HFFc6 (cell line): ENCODE measurements at places on chromosomes 16 and 17.

- peaks cover 5% of the 10 kb centered on the region; the same call in 1 of the 2 replicates for H3K36me3 ChIP-seq
- no peak for DNase-seq
- H3K27ac ChIP-seq = no peak overlapping the region
- H3K27me3 ChIP-seq = no peaks in the 10 kb centered on the region; the same call in 1 of the 2 replicates
Measured at GRCh38 chr16:79288066-79288465, 312.5 kb downstream of the MAF start.

- H3K36me3 ChIP-seq = peaks cover 17% of the 10 kb centered on the region
- peaks cover 75% of the 10 kb centered on the region for H3K4me1 ChIP-seq
- no peak overlapping the region for H3K4me3 ChIP-seq
- no peaks in the 10 kb centered on the region for H3K27me3 ChIP-seq
Measured at GRCh38 chr16:81521141-81521626, 76.6 kb downstream of the CMIP start.

DNA sequence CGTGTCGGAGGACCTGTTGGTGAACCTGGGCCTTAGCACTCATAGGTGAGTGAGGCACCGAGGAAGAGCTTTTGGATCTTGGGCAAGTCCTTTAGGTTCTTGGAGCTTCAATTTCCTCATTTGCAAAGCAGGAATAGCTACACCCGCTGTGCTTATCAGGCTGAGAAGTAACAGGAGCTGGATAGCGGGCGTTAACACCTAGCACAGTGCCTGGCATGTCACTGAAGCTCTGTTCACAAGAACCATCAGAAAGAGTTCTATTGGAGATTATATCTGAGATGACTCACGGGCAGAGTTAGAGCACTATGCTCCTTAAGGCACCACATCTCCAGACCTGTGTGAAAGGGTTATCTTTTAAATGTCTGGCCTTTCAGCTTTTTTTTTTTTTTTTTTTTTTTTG is 12.8 kb downstream of the MEOX1 start:
- peaks cover 5% of the 10 kb centered on the region for H3K27me3 ChIP-seq
- no peaks in the 10 kb centered on the region for H3K36me3 ChIP-seq
- no peak overlapping the region for H3K27ac ChIP-seq
- H3K4me3 ChIP-seq = no peak overlapping the region
- peaks cover 4% of the 10 kb centered on the region; the same call in 1 of the 2 replicates for H3K4me1 ChIP-seq

DNA sequence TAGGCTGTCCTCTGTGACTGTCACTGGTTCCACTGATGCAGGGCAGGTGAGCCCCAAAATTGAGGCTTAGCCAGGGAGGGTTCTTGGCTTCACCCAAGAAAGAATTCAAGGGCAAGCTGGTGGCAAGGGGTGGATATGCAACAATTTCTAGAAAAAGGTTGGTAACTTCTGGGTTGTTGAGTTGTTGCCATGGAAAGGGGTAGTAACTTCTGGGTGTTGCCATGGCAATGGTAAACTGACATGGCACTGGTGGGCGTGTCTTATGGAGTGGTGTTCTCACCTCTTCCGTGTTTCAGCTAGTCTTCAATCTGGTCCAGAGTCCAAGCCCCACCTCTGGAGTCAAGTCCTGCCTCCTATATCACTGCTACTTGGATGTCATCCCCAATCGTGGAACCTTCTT is 9.5 kb upstream of the GUCY2D start:
- no peak overlapping the region for H3K4me3 ChIP-seq
- no peak overlapping the region for H3K27ac ChIP-seq
- peak; percentile 18 for DNase-seq
- H3K27me3 ChIP-seq = peaks cover 9% of the 10 kb centered on the region; the same call in 1 of the 2 replicates

DNA sequence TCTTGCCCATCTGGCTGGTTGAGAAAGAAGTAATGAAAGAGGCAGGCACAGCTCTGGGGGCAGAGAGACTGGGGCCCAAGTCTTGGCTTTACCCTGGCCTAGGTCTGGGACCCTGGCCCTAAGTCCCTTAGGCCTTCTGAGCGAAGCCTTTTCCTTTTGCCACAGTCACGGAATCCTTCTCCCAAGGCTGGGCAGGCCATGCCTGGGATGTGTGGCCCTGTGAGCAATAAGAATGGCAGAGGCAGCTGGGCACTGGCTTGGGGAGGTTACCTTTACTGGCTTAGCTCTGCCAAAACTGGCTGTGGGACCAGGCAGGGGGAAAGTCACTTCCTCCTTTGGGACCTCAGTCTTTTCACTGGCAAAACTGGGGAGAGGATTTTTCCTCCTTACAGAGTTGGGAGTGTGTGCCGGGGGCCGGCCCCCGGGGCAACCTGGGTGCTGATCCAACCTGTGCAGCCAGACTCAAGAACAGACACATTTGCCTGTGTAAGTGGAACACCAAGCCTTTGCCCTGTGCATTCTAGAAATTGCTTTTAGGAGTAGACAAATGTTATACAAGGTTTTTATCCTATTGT is 12.9 kb downstream of the FOXF1 start:
- H3K4me3 ChIP-seq = no peak overlapping the region
- no peak overlapping the region for H3K27ac ChIP-seq
- peaks cover 16% of the 10 kb centered on the region for H3K4me1 ChIP-seq
- H3K36me3 ChIP-seq = peaks cover 6% of the 10 kb centered on the region; the same call in 1 of the 2 replicates

DNA sequence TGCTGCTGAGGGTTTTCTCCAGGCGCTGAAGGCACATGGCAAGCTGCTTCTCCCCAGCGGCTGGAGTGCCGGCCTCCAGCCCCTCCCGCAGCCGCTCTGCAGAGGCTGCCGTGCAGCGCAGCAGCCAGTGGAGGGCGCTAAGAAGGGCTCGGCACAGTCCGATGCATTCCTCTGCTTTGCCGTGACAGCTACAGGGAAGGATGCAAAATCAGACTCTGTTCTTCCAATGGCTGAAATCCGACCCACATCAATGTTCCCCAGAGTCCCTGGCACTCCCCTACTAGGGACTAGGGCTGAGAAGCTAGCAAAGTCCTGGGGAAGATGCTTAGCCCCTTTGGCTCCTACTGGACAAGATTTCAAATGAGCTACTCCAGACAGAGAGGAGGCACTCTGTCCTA is 19.0 kb downstream of the MED24 start:
- peaks cover 1% of the 10 kb centered on the region for H3K27me3 ChIP-seq
- no peak for DNase-seq
- H3K36me3 ChIP-seq = no peaks in the 10 kb centered on the region; the same call in 1 of the 2 replicates
- no peak overlapping the region for H3K27ac ChIP-seq

- H3K4me1 ChIP-seq = peaks cover 51% of the 10 kb centered on the region
- H3K4me3 ChIP-seq = no peak overlapping the region
- H3K27me3 ChIP-seq = peaks cover 2% of the 10 kb centered on the region
Measured at GRCh38 chr16:85231959-85232358, 119.7 kb upstream of the CIBAR2 start.

GRCh38 chr17:82242977-82243647 is 14.3 kb downstream of the SLC16A3 start:
- H3K36me3 ChIP-seq = peaks cover 50% of the 10 kb centered on the region
- H3K4me3 ChIP-seq = peak overlapping the region; percentile 2; the same call in 1 of the 2 replicates
- H3K27ac ChIP-seq = peak overlapping the region; percentile 25
- peaks cover 82% of the 10 kb centered on the region for H3K27me3 ChIP-seq
- peak; percentile 68 for DNase-seq

GRCh38 chr16:73047536-73048291 is at the start of gene ZFHX3:
Gene ZFHX3, minus strand, starts transcription at chr16:73048128. Its CDS starts 87,983 bp downstream, at chr16:72960145.
- peak within 1 kb of the TSS; percentile 93 for H3K27ac ChIP-seq
- H3K36me3 ChIP-seq = no peaks in the 10 kb centered on the region
- H3K27me3 ChIP-seq = no peaks in the 10 kb centered on the region
- peaks cover 48% of the 10 kb centered on the region for H3K4me1 ChIP-seq
- peak within 1 kb of the TSS; percentile 91 for H3K4me3 ChIP-seq

- peaks cover 17% of the 10 kb centered on the region for H3K36me3 ChIP-seq
- H3K4me3 ChIP-seq = no peak overlapping the region
- H3K27ac ChIP-seq = no peak overlapping the region
- peaks cover 26% of the 10 kb centered on the region for H3K4me1 ChIP-seq
Measured at GRCh38 chr17:76678330-76678729, 32.4 kb downstream of the MXRA7 start.

- DNase-seq = peak; percentile 31
- H3K4me3 ChIP-seq = no peak overlapping the region
- H3K27me3 ChIP-seq = peaks cover 5% of the 10 kb centered on the region
- H3K36me3 ChIP-seq = no peaks in the 10 kb centered on the region
- H3K4me1 ChIP-seq = peaks cover 30% of the 10 kb centered on the region
Measured at GRCh38 chr17:78598013-78598471, 20.8 kb upstream of the DNAH17 start.

DNA sequence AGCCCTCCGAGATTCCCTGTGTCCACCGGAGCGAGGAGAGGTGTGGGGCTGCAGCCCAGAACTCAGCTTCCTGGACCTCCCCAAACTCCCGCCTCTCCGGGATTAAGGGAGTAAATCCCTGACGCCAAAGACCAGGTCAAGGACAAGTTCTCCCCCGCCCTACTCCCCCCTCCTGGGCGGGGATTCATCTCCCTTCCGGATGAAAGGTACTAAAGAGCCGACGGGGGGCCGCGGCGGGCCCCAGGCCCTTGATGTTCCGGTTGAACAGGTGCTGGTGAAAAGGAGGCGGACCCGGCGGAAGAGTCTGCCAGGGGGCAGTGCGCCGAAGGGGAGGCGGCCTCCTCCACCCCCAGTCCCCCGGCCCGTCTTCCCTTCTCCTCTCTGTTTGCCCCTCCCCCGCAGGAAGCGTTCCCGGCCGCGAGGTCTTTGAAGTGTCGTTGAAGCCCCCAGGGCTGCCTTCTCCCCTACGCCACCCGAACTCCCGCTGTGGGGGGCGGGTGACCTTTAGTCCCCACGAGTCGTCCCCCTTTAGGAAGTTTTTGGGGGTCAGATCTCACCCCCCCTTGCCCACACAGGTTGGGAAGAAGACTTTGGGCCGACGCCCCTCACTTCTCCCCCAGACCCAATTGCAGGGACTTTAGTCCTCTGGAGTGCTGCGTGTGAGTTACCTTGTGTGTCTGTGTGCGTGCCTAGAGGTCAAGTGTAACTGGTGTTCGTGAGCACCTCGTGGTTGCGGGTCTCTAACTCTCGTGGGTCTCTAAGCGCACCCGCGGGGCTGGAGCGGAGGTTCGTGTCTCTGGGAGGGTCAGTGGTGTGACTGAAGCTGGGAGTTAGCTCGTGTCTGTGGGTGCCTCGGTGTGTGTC is 1.1 kb upstream of the MLLT6 start:
- peaks cover 2% of the 10 kb centered on the region for H3K27me3 ChIP-seq
- H3K27ac ChIP-seq = peak overlapping the region; percentile 90
- peak overlapping the region; percentile 91 for H3K4me3 ChIP-seq
- H3K36me3 ChIP-seq = no peaks in the 10 kb centered on the region; the same call in 1 of the 2 replicates
- peaks cover 54% of the 10 kb centered on the region for H3K4me1 ChIP-seq

- H3K4me3 ChIP-seq = no peak overlapping the region
- no peak overlapping the region for H3K27ac ChIP-seq
- DNase-seq = no peak
- H3K4me1 ChIP-seq = no peaks in the 10 kb centered on the region
- H3K27me3 ChIP-seq = peaks cover 5% of the 10 kb centered on the region
Measured at GRCh38 chr16:85424260-85425073, 188.7 kb upstream of the GSE1 start.

DNA sequence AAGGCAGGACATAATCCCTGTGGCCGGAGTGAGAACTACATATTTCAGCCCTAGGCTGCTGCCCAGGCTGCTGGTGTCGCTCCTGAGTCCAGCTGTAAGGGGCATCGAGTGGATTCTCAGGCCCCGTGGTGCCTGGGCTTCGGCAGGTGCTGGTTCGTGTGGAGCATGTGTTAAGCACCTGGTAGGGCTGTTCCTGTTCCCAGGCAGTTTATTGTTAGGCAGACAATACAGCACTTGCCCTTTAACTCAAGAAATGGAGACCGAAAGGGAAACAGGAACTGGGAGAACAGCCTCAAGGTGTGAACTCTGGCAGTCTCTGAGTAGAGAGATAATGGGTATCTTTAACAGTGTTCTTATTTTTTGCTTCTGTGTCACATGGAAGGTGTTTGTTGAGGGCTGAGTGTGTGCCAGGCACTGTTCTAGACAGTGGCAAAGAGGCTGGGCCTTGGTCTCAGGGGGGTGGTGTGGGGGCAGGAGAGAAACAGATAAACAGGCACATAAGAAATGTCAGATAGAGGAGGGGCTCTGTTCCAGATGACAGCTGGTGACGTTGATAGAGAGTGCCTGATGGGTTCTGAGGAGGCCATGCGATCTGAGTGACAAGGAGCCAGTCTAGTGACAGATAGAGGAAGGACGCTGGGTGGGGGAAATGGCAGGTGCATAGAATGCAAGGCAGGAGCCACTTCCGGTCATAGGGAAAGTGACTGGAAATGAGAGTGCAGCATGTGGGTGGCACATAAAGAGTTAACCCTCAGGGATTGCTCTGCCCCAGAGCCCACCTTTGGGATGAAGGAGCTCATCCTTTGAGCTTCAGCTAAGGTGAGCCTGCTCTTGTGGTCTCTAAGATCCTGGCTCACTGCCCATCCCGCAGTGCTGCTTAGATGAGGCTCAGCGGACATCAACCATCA is 33.8 kb downstream of the EPN2 start:
- no peak overlapping the region for H3K27ac ChIP-seq
- DNase-seq = no peak
- peaks cover 58% of the 10 kb centered on the region for H3K4me1 ChIP-seq
- H3K36me3 ChIP-seq = no peaks in the 10 kb centered on the region; the same call in 1 of the 2 replicates
- H3K4me3 ChIP-seq = no peak overlapping the region
- no peaks in the 10 kb centered on the region for H3K27me3 ChIP-seq

- DNase-seq = no peak
- no peak overlapping the region for H3K4me3 ChIP-seq
- peaks cover 13% of the 10 kb centered on the region for H3K36me3 ChIP-seq
- H3K4me1 ChIP-seq = peaks cover 29% of the 10 kb centered on the region
- no peaks in the 10 kb centered on the region for H3K27me3 ChIP-seq
- no peak overlapping the region for H3K27ac ChIP-seq
Measured at GRCh38 chr17:56918916-56919315, 5.1 kb upstream of the TRIM25 start.

GRCh38 chr17:76631821-76632565 is 11.6 kb downstream of the ST6GALNAC1 start:
- no peaks in the 10 kb centered on the region for H3K36me3 ChIP-seq
- peaks cover 8% of the 10 kb centered on the region for H3K27me3 ChIP-seq
- DNase-seq = no peak
- H3K27ac ChIP-seq = no peak overlapping the region
- no peak overlapping the region for H3K4me3 ChIP-seq

DNA sequence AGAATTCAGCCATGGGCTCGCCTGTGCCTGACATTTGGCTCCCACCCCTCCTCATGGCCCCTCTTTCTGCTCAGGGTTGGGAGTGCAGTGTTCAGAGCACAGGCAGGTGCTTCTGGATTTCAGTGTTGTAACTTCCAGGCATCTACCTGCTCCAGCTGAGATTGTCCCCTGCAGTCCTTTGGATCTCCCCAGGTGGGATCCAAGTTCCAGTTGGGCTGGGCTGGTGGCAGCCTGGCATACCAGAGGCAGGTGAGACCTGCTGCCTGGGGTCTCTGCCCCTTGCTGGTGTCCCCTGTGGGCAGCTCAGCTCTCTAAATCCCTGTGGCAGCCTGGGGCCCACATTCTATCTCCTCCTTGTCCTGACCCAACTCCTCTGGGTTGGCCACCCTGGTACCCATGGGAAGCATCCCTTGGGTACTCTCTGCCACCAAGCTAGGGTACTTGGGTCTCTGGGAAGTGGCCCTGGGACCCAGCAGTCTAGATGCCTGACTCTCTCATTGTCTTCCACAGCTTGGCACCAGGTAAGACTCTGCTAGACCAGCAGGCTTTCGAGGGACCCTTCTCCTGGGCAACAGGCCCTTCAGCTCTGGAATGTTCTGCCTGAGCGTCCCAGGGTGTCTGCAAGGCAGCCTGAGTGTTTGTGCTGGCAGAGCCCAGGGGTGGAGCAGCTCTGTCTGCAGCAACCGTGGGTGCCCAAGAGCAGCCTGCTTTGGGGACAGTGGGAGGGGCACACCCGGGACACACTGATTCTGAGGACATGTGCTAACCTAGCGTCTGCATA is 42.5 kb downstream of the DNAH17 start:
- H3K36me3 ChIP-seq = no peaks in the 10 kb centered on the region
- peaks cover 7% of the 10 kb centered on the region; the same call in 1 of the 2 replicates for H3K4me1 ChIP-seq
- no peak for DNase-seq
- peaks cover 15% of the 10 kb centered on the region for H3K27me3 ChIP-seq
- H3K27ac ChIP-seq = no peak overlapping the region
